ENCODE measurements at places on chromosomes 5 and 9.

DNA sequence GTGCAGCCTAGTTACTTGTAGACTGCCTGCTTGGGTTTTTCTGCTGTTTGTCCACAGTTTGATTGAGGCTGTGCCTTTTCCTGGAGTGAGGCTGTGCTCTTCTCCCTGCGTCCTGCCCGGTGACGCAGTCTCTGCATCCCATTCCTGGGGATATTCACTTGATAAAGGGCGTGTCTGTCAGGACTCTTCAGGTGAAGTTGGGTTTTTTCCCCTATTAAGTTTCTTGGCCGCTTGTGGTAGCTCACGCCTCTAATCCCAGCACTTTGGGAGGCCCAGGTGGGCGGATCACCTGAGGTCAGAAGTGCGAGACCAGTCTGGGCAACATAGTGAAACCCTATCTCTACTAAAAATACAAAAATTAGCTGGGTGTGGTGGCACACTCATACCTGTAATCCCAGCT is 50.0 kb upstream of the SUSD3 start:
- DNase-seq = no peak

GRCh38 chr5:55407059-55407684 is 99.4 kb downstream of the MTREX start:
- DNase-seq = no peak

DNA sequence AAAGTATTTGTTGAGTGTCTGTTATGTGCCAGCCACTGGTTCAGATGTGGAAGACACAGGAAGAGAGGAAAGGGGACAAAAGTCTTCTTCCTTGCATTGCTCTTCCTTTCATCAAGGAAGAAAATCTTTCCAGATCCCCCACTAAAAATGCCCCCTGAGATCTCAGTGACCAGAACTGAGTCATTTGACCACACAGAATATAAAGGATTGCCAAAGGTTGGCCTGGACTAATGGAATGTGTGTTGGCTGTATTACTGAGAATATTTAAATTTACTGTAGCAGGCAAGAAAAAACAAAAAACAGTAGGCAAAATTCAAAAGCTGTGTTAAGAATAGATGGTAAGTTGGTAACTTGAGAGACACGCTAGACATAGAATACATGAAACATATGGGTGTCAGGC is 10.0 kb upstream of the SEPTIN8 start:
- DNase-seq = no peak

- peak; percentile 3 for DNase-seq
Measured at GRCh38 chr5:100430268-100431195, 104.6 kb upstream of the FAM174A start.

DNA sequence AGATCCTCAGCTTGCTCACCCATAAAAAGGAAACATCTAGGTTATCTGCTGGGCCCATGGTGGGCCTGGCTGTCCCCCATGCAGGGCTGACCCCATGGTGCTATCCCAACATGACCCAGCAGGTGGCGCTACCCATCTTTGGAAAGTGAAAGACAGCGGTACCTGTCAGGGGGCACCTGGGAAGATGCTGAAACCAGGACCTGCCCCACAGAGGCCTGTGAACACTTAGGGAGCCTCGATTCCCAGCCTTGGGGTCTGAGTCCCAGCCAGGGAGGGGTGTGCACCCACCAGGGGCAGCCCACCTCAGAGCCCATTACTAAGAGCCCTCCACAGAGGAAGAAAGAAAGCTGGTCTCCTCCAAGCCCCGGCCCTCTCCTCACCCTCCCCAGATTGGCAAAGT is 46.6 kb upstream of the IPPK start:
- peak; percentile 46 for DNase-seq

- DNase-seq = no peak
Measured at GRCh38 chr9:88753691-88754367, 218.9 kb downstream of the NXNL2 start.

- DNase-seq = peak; percentile 2
Measured at GRCh38 chr9:70113403-70114022, 69.9 kb downstream of the MAMDC2 start.

DNA sequence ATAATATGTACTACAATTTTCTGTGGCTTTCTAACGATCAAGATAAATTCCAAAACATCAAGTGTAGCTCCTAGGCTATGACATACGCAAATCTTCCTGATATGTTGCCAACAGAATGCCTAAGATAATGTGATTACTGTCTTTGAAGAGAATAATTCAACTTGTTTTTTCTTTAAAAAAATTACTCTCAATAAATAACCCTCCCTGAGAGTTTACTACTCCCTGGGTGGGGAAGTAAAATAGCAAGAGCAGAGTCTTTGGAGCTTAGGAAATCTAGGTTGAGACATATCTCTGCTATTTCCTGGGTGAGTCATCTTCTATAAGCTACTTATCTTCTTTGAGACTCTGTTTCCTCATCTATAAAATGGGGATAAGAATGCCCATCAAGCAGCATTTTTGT is 201.2 kb downstream of the ACTL7B start:
- DNase-seq = no peak
